AG10803 (cell line): ENCODE measurements at places on chromosomes 5 and 9.

DNA sequence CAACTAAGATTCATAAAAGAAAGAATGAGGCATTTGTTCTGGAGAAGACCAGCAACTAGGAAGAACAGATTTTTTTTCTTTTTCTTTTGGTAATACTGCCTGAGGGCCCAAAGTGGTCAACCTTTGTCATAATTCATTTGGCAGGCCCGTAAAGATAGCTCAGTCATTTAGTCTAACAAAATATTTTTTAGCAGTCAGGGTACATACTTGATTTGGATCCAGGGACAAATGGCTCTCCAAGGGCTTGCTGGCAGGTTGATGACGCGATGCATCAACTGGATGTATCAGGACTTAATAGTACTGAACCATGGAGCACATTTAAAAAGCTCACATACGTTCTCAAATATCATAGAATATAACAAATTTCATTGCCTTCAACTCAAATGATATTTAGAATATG is 203.4 kb upstream of the ZNF608 start:
- DNase-seq = no peak

GRCh38 chr9:27829621-27830020 is 256.3 kb upstream of the C9orf72 start:
- no peak for DNase-seq

GRCh38 chr5:154587123-154588026 is 109.3 kb upstream of the HAND1 start:
- no peak for DNase-seq

DNA sequence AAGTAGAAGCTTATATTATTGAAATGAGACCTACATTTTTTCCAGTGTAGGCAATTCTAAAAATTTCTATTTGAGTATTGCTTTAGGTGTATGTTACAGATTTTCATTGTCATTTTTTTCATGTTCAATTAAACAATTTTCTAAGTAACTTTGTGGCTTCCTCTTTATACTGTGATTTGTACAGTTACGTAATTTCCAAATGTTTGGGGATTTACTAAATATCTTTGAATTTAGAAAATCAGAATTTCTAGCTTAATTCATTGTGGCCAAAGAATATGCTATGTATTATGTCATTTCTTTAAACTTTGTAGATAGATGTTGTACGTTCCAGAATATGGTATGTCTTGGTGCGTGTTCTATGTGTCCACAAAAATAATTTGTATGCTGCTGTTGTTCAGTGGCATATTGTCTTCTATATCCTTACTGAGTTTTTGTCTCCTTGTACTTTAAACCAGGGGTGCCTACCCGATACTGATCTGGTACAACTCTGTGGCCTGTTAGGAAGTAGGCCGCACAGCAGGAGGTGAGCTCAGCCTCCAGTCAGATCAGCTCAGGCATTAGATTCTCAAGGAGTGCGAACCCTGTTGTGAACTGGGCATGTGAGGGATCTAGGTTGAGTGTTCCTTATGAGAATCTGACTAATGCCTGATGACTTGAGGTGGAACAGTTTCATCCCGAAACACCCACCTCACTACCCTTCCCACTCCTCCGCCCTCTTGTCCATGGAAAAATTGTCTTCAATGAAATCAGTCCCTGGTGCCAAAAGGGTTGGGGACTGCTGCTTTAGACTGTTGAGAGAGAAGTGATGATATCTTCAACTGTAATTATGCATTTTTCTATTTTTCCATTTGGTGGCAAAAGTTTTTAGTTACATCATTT is 63.5 kb downstream of the UBE2R2 start:
- no peak for DNase-seq

DNA sequence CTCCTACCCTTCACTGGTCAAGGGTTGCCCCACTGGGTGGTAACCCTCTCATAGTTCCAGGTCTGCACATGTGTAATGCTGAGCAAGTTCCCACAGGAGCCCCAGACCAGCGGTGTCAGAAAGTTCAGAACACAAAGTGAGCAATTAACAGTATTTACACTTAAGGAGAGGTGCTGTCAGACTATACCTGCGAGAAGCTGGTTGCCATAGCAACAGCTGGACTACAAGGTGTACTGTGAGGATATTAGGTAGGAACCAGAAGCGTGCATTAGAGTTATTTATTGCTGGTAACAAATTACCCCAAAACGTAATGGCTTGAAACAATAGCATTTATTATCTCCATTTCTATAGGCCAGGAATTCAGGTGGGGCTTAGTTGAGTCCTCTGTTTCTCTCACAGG is 317.0 kb upstream of the RPS23 start:
- DNase-seq = no peak

- no peak for DNase-seq
Measured at GRCh38 chr5:170372971-170373370, 16.2 kb downstream of the KCNMB1 start.

GRCh38 chr5:77461287-77461686 is 30.8 kb downstream of the WDR41 start:
- DNase-seq = no peak

GRCh38 chr5:73027361-73027760 is 71.5 kb downstream of the FCHO2 start:
- DNase-seq = no peak

DNA sequence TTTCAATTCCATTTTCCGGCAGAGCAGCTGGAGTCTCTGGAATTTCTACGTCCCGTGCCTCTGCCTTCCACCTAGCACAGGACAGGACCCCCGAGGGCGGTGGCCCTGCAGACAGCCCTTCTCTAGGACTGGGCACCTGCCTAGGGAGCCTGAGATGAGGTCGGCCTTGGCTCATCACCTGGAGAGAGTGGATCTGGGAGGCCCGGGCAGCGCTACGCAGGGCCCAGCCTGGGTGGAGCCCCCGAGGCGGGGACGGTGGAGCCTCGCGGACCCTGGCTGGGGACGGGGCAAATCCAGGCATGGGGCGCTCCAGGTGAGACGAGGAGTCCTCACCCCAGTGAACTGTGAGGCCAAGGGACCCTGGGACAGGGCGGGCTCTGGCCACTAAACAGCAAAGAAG is 114.5 kb downstream of the MTRR start:
- DNase-seq = no peak

DNA sequence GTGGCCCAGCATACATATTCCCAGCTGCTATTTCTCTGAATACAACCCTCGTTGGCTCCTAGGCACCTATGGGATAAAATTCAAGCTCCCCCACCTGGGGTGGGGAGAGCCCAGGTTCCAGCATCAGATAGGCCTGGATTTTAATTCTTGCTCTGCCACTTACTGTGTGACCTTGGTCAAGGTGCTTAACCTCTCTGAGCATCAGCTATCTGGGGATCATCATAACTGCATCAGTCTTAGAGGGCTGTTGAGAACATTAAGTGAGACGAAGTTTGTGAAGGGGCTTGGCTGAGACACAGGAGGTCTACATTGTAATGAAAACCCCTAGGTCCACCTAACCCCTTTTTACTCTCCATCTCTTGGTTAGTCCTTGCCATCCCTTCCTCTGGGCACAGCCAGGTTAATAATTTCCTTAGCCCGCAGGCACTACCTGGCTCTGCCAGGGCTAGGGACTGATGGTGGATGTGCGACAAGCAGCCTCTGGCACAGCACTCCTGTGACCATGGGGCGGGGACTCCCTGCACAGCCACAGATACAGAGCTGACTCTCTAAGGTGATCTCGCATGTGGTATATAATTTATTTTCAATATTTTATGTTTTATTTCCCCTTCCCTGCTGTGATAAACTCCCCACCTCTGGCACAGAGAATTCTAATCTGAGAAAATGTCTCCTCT is 68.7 kb downstream of the CRB2 start:
- no peak for DNase-seq

GRCh38 chr5:109468737-109469420 is 59.1 kb upstream of the PJA2 start:
- peak; percentile 89 for DNase-seq

DNA sequence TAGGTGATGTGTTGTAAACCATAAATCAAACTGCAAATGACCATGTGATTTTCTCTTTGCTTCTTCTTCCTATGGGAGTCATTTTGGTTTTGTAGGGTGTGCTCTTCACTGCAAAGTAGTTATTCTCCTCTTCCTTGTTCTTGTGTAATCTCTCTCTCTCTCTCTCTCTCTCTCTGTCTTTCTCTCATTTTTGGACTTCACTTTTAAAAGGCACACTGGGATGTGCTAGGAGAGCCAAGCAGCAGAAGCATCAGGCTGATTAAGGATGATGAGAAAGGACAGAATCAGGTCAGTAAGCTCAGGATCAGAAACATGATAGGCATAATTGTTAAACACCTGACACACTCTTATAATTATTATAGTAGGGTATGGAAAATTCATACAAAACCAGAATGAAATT is 505.3 kb upstream of the ZNF608 start:
- DNase-seq = no peak

GRCh38 chr5:163571744-163572143 is 66.3 kb downstream of the MAT2B start:
- DNase-seq = peak; percentile 95

GRCh38 chr5:170648541-170648940 is 135.0 kb upstream of the GABRP start:
- no peak for DNase-seq

DNA sequence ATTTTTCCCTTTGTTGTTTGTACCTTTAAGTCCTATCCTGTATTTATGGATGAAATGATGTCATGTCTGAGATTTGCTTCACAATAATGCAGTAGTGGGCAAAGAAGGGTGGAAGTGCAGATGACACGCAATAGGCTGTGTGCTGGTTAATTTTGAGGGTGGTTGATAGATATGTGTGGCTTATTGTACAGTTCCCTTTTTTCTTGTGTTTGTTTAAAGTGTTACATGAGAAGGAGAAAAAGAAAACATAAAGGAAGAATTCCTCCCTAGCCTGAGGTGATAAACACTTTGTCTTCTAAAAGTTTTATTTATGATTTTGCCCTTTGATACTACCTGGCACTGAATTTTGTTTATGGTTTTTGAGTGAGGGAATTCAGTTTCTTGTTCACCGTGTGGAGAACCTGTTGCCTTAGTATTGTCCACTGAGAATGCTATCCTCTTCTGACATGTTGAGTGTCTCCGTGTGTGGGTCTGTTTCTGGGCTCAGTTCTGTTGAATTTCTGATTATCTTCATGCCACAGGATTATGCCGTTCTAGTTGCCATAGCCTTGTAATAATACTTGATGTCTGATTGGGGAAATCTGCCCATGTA is 52.3 kb upstream of the FAM120AOS start:
- DNase-seq = no peak

DNA sequence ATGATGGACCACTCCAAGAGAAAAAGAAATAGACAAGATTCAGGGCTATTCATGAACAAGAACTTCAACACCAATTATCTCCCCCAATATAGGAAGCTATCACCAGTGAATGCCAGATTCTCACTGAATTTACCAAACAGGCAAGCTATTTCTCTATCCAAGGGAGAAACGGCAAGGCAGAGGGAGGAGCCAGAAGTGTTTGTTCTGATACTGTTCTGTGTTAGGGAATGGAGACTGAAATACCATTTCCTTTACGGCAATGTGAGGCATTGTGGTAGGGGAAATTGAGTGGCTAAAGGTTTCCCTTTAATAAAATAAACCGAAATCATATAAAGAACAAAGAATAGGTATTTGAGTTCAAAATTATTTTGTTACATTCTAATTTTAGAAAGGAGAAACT is 68.0 kb upstream of the ALDH1A1 start:
- no peak for DNase-seq

GRCh38 chr9:13033959-13034693 is 245.4 kb downstream of the MPDZ start:
- DNase-seq = peak; percentile 51

DNA sequence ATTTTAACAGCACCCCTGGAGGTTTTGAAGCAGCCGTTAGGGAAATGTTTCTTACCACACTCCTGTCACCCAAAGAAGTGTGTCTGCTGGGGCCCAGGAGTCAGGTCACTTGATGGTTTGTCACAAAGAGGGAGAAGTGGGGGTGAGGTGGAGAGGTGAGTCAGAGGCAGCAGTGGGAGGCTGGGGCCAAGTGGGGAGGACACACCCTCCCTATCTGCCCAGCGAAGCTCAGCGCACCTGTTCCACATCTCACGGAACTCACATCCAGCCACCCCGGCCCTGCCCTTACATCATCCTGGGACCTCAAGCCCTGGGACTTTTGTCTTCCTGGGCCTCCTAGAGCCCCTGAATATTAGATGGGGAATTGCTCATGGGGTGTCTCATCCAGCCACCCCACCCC is 171.1 kb upstream of the SMIM23 start:
- DNase-seq = no peak

GRCh38 chr9:35555246-35555701 is 49.8 kb upstream of the TESK1 start:
- DNase-seq = no peak

GRCh38 chr5:69493396-69494133 is 975 bp downstream of the OCLN start:
- DNase-seq = peak; percentile 11

DNA sequence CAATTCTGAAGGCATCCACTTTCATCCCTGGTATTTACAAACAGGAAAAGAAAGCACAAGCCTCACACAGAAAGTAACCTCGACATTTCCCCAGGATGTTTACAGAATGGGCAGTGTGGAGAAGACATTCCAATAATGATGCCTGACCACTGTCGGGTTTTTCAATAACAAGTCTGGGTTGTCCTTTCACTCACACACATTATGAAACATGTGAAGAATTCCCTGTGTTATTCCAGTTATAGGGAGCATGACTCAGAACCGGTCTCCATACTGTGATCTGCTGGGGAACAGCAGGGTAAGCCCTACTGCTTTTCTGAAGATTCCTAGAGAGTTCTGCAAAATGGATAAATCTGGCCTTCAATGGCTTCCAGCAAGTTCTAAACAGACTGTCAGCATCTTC is 155.3 kb downstream of the ADAMTS12 start:
- DNase-seq = peak; percentile 93

DNA sequence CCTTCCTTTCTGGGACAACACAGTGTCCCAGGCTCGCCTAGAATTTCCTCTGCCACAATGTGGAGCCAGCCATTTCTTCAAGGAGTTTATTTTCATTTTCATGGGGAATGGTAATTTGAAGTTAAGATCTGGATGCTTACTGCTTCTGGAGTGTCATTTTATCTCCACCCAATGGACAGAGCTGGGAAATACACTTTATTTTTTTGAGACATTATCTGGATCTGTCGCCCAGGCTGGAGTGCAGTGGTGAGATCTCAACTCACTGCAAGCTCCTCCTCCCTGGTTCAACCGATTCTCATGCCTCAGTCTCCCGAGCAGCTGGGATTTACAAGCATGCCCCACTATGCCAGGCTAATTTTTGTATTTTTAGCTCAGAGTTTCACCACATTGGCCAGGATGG is 12.7 kb upstream of the THG1L start:
- peak; percentile 76 for DNase-seq

DNA sequence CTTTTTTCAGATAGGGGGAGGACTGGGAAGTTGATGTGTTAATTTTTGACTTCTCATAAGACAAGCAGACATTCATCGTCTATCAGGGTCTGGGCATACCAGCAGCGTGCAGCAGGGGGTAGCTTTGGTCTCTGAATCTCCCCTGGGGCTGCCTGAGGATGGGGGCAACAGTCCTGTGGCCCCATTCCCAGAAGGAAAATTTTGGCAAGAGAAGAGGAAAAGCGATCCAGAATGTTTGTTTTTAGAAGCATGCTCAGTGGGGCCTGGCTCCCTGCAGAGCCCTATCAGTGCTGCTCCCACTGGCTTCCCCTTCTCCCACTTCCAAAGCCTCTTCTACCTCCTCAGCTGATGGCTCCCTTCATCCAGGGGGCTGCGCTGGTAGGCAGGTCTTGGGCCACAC is 194.8 kb upstream of the IL12B start:
- no peak for DNase-seq

- DNase-seq = no peak
Measured at GRCh38 chr5:109563739-109564138, 126.0 kb upstream of the MAN2A1 start.
